ENCODE measurements at places on chromosomes 11 and 22.
A peak's percentile ranks its signal among the peaks of the same experiment; 100 is the strongest.

DNA sequence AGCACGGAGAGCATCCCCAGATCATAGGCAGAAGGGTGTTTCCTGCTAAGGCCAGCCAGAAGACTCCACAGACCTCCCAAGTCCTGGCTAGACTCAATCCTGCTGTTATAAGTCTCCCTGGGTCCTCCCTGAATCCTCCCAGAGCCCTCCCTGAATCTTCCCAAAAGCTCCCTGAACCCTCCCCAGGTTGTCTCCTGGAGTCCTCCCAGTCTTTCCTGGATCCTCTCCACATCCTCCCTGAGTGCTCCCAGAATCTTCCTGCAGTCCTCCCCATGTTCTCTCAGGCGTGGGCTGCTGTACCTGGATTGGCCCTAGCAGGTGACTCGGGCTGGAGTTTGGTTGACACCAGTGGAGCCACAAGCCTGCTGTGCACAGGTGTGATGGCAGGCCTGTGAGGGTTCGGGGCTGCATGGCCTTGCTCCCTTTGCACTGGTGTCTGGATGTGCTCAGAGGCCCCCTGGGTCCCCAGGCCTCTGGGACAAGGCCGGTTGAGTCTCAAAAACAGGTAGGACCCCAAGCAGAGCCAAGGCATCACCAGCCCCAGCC is 11.6 kb downstream of the GP1BB start:
- DNase-seq = no peak

DNA sequence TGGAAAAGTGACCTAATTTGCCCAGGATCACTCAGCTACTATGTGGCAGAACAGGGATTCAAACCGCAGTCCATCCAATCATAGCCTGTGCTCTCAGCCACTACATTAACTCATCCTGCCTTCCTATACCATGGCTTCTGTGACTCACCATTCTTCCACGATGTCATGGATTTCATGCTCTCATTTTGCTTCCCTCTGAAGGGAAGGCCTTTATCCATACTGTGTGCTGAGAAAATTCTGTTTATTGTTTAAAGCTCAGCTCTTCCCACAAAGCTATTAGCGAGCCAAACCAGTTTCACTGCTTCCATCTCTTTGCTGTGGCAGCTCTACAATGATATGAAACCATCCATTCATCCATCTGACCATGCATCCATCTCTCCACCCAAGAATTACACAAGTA is 289.9 kb downstream of the TENM4 start:
- no peak for DNase-seq

GRCh38 chr22:23226497-23226850 is 46.2 kb downstream of the BCR start:
- DNase-seq = no peak

DNA sequence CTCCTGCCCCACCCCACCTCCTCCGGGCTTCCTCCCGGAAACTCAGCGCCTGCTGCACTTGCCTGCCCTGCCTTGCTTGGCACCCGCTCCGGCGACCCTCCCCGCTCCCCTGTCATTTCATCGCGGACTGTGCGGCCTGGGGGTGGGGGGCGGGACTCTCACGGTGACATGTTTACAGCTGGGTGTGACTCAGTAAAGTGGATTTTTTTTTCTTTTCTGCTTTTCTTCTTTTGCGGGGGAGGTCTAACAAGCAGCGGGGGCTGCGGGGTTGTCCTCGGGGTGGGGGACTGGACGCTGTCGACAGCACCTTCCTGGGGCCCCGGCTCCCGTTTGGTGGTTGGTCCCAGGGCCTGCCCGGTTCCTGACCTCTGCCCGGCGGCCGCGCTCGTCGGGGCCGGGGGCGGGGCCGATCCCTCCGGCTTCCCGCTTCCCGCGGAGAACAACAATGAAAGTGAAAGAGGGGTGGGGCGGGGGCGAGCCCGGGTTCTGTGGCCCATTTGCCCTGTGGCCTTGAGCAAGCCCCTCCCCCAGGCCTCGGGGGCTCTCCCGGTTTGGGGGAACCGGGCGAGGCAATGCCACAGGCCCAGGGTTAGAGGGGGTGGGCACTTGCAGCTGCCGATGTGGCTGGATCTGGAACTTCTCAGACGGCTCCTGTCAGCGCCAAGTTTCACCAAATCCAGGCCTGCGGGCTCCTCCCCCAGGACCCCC is 975 bp upstream of the MDK start:
- peak; percentile 68 for DNase-seq

All from stimulated activated CD4-positive, alpha-beta T cell treated with anti-CD3 and anti-CD28 coated beads, Interleukin-15, amount 100 ng/mL, for 48 hours (primary cell).